ENCODE measurements at places on chromosomes 12 and 14. TPM values are rescaled to one million over a fixed set of nuclear protein-coding genes. Genes with fewer than 3 reads are reported as not detected.

Gene RASSF9
- 2.9 TPM for total RNA-seq

Gene TEAD4
- 24.3 TPM for total RNA-seq

Gene ZCCHC8
- total RNA-seq: 42.0 TPM

Gene TPPP2
- not detected for total RNA-seq

Gene NKX2-8
- 0.73 TPM for total RNA-seq

Gene LRTM2
- not detected for total RNA-seq

Gene ZC2HC1C
- total RNA-seq: 2.6 TPM

Gene BICDL1
- 23.4 TPM for total RNA-seq

Gene IFNG-AS1
- total RNA-seq: not detected

Gene AMDHD1
- 1.3 TPM for total RNA-seq

Gene PPP4R4
- total RNA-seq: 7.9 TPM

Gene KRT79
- 1.3 TPM for total RNA-seq

- DNase-seq: no peak
Measured at GRCh38 chr12:4894019-4894418, 15.7 kb upstream of the KCNA1 start.

DNA sequence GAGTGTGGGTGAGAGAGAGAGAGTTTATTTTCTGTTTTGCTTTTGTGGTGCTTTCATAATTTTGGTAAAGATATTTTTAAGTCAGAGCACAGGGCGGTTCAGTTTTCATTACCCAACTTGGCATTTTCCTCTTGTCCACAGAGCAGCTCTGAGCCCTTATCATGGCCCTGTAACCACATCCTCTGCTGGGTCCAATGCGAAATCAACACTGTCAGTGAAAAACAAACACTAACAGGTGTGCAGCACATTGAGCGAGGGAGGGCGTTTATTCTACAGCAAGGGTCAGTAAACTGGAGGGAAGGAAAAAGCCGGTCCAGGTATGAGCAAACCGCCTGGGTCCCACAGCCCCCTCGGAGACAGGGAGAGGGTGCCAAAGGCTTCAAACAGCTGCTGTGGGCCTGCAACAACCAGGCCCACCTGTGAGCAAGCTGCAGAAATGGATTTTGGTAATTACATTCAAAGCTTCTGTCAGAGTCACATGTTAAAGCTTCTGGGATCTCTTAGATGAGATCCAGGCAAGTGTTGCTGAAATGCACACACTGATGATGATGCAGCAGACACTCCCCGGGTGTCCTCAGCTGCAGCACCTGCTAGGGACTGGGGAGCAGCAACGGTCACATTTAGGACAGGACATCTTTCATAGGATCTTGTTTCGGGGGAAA is 132.7 kb upstream of the DYRK2 start:
- no peak for DNase-seq

GRCh38 chr12:16165506-16165905 is 112.0 kb downstream of the SLC15A5 start:
- DNase-seq: no peak

DNA sequence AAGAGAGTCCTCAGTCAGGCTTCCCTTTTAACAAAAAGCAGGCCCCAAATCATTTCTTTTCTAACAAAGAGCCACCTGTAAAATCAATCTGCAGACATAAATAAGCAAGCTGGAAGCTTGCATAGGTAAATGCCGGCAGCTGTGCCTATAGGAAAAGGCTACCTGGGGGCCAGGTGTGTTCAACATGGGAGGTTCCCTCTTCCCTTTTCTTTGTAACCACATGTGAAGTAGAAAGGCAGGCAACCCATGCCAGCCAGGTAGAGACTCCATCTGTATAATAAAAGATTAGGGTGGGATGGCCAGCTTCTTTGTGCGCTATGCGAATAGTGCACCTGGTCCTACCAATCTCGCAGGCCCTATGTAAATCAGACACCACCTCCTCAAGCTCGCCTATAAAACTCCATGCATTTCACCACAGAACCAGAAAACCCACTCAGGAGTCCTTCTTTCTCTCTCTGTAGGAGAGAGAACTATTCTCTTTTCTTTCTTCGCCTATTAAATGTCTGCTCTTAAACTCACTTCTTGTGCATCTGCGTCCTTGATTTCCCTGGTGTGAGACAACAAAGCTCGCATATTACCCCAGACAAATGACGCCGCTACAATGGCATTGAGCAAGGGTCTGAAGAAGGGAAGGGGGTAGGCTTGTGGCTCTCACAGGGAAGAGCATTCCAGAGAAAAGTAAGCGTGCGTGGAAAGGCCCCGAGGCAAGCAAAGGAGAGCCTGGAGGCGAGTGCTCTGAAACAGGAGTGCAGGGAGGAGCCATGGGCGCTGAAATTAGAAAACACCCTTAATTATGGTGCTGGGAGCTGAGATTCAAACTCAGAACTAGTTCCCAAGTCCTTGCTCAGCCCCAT is 67.2 kb downstream of the TTC9 start:
- DNase-seq: no peak

- DNase-seq: no peak
Measured at GRCh38 chr14:77151918-77152588, 10.5 kb upstream of the ZDHHC22 start.

- no peak for DNase-seq
Measured at GRCh38 chr12:49698619-49699545, 8.3 kb downstream of the FMNL3 start.

- DNase-seq: no peak
Measured at GRCh38 chr14:105902131-105902898, 375.9 kb downstream of the TMEM121 start.

- no peak for DNase-seq
Measured at GRCh38 chr12:100234166-100234565, 32.7 kb downstream of the DEPDC4 start.

- no peak for DNase-seq
Measured at GRCh38 chr14:103022002-103022684, 35.2 kb downstream of the CDC42BPB start.

- DNase-seq: no peak
Measured at GRCh38 chr14:58947156-58947555, 241.3 kb upstream of the DAAM1 start.

GRCh38 chr12:105935106-105935505 is 203.6 kb downstream of the NUAK1 start:
- peak; percentile 62 for DNase-seq

- DNase-seq: no peak
Measured at GRCh38 chr14:103385929-103386712, 906 bp downstream of the MARK3 start.

DNA sequence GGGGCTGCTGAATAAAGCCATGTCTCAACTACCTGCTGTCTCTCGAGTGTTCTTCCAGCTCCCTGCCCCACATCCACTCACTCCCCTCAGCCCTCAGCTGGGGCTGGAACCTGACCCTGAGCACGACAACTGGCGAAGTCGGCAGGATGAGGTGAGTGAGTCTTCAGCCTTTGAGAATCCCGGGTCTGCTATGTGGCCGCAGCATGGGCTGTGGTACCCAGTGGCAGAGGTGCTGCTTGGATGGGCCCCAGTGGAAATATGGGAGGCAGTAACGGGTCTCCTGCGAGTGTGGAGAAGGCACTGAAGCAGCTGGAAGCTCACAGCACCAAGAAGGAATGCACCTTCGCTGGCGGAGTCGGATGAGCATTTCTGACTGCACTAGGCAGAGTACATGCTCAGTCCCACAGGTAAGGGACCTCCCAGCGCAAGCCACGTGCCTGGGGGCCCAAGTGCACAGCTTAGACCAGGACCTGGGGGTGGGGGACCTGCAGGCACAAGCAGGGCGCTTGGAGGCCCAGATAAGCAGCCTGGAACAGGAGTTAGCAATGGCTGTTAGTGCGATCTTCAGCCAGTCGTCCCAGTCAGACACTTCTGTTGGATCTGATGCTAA is 95.5 kb upstream of the TMPO start:
- DNase-seq: no peak

DNA sequence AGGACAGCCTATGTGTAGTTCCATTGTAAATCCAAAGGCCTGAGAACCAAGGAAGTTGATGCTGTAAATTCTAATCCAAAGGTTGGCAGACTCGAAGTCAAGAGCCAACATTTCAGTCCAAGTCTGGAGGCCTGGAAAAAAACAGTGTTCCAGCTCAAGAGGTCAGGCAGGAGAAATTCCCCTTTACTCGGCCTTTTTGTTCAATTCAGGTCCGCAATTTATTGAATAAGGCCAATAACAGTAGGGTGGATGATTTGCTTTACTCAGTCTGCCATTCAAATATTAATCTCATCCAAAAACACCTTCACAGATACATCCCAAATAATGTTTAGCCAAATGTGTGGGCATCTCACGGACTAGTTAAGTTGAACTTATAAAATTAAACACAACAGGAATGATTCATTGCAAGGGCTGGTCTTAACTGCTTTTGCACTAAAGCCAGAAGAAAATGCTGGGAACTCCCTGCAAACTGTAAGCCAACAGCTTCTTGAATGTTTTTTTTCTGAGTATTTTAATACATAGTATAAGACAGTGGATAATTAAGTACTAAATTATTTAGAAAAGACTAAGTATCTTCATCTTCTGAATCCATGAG is 197.4 kb upstream of the GARIN6 start:
- no peak for DNase-seq

GRCh38 chr14:50340963-50341362 is 28.8 kb downstream of the DMAC2L start:
- no peak for DNase-seq

DNA sequence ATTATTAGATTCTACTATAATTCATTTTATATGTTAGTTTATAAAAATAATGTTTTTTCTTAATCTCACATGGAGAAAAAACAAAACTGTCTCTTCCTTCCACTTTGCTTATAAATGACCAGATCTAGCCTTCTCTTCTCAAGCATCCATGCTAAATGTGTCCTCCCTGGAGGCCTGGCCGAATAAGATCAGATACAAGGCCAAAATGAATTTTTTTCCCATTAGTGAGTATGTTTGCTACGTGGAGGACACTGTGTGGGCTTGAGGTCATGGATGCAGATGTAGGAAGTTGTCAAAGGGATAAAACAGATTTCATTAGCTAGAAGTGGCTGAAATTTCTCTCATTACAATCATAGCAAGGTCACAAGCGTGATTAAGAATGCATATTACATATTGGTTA is 1244.9 kb upstream of the SEL1L start:
- no peak for DNase-seq

- peak; percentile 85 for DNase-seq
Measured at GRCh38 chr14:91108941-91109611, 4.8 kb upstream of the DGLUCY start.

DNA sequence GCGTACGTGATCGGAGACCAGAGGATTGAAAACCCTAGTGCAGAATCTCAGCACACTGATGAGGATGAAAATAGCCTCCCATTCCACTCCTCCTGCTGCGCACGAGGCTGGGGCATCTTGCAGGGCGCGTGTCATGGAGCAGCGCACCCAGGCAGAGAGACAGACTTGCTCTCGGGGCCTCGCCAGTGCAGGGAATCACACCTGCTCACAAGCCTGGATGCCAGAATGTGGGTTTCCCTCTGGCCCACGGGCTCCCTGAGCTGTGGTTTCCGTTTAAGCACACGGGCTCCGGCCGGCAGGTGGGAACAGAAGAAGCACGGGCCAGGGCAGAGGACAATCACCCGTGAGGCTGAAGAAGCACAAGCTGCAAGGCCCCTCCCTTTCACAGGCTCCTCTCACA is 2.0 kb downstream of the FGF6 start:
- DNase-seq: no peak

DNA sequence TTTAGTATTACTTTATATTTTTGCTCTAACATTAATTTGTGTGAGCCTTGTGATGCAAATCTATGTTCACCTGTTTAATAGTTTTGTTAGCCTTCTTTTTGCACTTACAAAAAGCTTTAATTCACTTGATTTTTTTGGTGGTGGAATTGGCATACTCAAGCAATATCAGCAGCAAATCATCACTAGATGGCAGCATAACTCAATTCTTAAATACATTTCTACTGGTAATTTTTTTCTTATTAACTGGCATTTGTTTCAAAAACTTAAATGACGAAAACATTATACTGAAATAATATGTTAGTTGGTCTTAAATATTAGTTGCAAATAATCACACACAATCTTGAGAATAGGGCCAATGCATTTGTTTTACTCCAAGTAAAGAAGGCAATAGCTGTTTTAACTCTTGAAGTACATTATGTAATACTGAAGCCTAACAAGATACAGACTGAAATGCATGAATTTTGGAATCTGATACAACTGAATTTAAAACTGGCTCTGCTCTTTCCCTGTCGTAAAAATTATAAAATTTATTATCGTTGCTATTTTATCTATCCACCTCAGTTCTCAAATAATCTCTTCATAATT is 151.5 kb downstream of the ATXN7L3B start:
- no peak for DNase-seq

GRCh38 chr12:41967668-41968500 is 176.8 kb downstream of the GXYLT1 start:
- no peak for DNase-seq

GRCh38 chr12:71999795-72000194 is 61.1 kb downstream of the TPH2 start:
- no peak for DNase-seq

GRCh38 chr14:37284760-37285159 is 87.0 kb downstream of the MIPOL1 start:
- no peak for DNase-seq

DNA sequence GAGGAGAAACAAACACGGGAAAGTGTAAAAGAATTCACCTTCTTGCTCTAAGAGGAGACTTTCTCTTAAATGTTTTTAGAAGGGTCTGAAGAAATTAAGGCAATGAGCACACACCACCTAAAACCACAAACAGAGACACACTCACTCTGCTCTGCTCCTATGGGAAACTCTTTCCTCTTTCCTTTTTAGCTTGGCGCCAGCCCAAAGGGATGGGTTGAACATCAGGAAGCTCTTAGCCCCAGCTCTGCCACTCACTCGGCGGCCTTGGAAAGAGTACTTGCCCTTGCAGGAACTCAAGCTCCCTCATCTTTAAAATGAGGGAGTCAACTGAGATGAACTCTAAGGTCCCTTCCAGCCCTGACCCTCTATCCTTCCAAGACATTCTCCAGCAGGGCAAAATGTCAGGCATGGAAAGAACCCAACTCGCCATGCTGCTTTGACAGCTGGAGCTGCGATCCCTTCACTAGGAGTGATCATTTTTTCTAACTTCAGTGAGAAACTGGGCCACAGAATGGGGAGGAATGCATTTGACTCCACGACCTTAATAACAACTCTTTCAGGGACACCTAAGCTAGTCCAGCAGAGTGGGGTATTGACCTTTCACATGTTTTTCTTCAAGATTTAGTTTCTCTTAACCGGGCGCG is 980 bp upstream of the RNASE8 start:
- DNase-seq: no peak

- DNase-seq: no peak
Measured at GRCh38 chr14:67645414-67645813, 25.7 kb downstream of the ARG2 start.

DNA sequence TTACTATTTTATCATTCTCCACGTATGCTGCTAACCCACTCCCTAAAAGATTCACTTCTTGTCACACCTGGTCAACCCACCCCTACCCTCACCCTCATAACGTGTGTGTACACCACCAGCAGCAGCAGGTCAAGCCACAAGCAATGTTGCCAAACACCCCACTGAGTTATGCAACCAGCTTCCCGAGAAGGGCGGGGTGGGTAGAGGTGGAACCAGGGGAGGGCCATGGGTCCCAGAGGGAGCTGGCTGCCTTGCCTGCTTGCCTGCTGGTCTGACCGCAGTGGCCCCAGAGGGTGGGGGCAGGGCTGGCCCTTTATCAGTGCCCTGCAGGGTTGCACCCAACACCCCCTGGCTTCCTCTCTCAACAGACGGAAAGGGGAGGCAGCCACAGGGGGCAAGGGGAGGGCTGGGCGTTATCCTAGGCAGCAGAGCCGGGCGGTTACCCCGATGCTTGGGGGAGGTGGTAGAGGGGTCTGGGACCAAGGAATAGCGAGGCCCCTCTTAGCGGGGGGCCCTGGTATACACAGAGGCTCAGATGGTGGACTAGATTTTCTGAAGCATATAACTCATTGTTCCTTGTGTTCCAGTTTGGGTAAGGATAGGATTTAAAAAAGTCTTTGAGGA is 3.5 kb upstream of the NFE2 start:
- DNase-seq: peak; percentile 65

- peak; percentile 84 for DNase-seq
Measured at GRCh38 chr12:121796855-121797751, 3.6 kb upstream of the RHOF start.

Measured in breast epithelium (tissue), 4 donors.